ENCODE measurements at places on chromosomes 1 and 21. TPM values are rescaled to one million over a fixed set of nuclear protein-coding genes. Genes with fewer than 3 reads are reported as not detected.

DNA sequence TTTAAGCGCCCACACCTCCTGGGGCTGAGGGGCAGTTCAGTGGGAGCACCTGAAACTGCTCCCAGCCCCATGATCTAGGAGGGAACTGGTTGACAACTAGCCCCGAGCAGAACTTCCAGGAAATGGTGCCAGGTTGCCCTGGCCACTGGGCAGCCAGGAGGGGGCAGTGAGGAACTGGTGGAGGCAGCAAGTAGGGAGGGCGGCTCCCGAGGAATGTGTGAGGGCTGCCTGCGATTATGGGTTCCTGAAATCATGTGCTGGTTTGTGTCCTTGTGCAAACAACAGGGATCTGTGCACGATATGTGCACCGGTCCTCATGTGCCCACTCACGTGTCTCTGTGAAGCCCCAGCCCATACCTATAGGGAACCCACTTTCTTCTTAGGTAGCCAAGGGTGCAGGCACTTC is 9.9 kb downstream of the GPR3 start:
- H3K36me3 ChIP-seq, result peaks cover 29% of the 10 kb centered on the region
- H3K4me3 ChIP-seq, result no peak overlapping the region

DNA sequence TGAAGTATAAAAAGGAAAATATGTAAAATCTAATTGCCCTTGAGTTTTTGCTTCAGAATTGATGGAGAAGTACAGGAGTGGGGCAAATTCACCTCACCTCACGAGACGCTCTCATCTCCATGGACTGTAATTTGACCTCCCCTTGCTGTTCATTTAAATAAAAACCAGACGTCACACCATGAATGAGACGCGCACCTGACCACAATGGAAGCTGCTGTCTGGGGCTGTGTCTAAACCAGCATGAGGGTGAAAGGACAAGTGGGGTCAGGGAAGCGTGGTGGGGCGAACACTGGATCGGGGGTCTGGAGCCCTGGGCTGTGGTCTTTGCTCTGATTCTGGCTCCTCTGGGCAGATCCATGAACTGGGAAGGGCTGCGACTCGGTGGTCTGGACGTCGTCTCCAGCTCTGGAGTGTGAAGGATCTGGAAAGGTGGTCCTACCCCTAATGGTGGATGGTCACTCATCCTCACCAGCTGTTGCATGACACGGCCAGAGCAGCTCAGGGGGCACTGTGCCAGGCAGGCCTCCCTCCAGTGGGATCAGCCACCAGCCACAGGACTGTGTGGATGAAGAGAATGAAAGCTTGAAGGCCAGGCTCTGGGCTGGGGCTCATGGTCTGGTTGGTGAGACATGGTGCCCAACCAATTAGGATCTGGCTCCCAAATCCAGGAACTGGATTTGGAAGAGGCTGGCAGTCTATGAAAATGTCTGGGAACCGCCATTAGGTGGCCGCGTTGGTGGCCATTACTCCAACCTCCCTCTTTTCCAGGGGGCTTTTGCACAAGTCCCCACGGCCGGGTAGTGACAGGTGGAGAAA is 728.6 kb downstream of the PTPRU start:
- no peaks in the 10 kb centered on the region for H3K27me3 ChIP-seq
- no peak for DNase-seq
- H3K27ac ChIP-seq, result no peak overlapping the region
- no peaks in the 10 kb centered on the region for H3K4me1 ChIP-seq

Gene ELF3
- polyA plus RNA-seq, result 60.0 TPM

Gene FMO5
- 10.5 TPM for polyA plus RNA-seq

Gene PTPN22
- 0.83 TPM for polyA plus RNA-seq
